Lung microvascular endothelial cell (primary cell): ENCODE measurements at places on chromosomes 6 and 20.

- DNase-seq: no peak
Measured at GRCh38 chr6:48597951-48598350, 487.0 kb upstream of the PTCHD4 start.

DNA sequence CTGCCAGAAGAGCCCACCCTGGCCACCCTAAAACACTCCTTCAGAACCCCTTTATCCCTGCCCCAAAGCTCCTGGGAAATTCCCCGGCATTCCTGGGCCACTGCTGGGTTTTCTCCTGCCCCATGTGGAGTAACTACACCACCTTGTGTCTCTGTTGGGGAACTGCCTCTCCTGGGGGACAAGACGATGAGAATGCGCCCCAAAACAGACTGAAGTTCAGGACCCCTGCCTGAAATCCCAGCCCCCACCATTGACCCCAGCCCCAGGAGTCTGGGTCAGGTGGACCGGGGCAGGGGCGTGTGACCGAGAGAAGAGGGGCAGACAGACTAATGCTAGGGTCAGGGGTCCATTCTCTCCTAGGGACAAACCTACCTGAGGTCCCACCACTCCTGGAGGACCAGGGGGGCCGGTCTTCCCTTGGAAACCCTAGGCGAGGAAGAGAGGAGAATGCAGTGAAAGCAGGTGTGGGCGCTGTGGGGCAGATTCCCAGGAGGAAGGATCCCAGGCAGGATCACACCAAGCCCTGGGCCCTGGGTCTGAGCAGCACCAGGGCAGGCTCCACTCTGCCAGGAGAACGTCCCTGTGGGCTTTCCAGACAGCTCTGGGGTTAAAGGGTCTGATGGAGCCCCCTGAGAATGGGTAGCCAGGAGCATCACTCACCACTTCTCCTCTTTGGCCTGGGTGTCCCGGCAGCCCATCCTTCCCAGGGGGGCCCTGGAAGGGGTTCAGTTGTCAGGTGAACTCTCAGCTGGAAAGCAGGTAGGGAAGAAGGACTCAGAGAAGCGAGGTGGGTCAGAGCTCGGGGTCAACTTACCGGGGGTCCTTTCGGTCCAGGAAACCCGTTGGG, 19.4 kb downstream of the COL11A2 start:
- peak; percentile 33 for DNase-seq

DNA sequence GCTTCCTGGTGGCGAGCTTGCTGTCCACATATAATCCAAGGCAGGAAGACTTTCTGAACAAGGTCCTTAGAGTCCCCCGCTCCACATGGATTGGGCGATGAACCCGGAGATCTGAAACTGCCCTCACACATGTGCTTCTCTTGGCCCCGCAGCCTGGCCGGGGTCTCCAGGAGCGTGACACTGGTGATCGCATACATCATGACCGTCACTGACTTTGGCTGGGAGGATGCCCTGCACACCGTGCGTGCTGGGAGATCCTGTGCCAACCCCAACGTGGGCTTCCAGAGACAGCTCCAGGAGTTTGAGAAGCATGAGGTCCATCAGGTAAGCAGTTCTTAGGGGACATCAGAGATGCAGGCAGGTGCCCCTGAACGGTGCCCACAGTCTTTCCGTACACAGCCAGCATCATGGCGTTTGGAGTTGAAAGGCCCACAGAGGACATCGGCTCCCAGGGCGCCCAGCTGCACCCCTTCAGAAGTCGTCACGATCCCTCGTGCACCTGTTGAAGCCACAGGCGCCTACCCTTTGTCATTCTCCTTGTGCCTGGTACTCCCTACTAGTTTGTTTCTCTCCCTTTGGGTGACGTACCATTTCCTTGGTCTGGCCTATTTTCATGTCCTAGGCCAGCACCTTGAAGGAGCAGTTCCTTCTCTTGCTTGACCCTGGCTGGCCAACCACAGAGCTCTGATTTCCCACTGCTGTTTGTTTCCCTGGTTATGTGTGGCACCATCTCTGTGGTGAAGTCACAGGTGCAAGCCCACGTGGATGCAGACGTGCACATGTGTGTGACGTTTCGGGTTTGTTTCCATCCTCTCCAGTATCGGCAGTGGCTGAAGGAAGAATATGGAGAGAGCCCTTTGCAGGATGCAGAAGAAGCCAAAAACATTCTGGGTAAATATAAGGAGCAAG, 43.3 kb upstream of the IRF4 start:
- no peak for DNase-seq

DNA sequence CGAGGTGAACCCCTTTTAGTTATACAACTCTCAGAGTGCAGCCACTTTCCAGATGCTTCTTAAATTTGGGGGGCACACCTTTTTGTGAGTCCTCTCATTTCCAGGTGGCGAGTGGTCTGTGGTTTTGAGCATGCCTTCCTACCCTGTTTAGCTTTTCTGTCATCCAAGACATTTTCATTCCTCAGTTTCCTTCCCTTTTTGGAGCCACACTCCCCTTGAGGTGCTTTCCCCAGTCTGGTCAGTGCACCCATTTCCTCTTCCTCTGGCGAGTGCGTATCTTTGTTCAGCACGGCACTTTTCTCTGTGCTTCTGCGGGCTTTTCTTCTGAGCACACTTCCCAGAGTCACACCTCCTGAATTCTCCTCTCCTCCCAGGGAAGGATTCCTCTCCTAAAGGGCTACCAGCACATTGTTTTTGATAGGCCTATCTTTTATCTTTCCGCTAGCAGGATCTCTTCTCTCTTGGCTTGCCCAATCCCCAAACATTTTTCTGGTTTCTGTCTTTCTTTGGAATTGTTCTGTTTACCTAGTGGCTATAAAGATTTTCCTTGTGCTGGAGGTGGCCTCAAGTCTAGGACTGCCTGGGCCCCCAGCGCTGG, 1.4 kb downstream of the PHF20 start:
- DNase-seq: peak; percentile 10

DNA sequence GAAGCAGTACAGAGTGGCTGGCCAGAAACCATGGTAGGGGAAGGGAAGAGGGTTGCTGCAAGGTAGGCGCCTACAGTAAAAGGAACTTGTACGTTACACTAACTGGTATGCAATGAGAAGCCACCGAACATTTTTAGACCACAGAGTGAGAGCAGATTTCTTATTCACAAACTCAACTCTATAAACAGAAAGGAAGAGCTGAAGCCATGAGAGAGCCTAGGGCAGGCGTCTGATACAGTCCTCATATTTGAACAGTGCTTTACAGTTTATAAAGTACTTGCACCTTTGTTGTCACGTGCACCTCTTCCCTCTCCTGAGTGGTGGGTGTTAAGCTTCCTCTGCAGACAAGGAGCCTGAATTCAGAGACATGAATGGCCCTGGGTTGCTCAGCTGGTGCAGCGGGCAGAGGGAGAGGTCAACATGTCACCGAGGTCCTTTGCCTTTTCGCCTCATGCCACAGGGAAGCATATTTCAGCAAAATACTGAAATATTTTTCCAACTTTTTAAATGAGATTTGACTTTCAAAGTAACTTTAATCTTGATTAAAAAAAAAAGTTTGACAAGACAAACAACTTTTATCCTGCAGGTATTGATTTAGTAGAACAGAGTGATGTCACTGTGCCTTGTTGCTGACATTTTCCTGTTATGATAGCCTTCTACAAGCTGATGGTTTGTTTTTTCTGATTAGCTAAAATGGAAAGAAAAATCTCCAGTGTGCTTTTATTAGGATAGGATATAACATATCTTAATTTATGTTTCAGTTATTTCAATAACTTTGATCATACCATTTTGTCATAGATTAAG, 23.8 kb downstream of the UST start:
- no peak for DNase-seq

DNA sequence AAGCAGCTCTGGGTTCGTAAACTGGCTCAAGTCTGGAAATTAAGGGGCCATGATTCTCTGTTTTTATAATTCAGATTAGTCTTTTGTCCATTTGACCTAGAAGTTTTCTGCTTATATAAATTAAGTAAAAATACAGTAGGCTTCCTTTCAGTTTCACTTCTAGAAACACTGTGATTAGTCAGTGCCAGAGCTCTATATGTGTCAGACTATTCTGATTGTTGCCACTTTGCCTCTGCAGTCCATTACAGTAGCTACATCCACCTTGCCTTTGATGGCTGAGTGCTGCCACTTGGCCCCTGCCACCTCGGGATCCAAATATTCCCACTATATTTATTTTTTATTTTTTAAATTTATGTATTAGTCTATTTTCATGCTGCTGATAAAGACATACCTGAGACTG, 7.9 kb downstream of the ZC2HC1B start:
- DNase-seq: peak; percentile 29

GRCh38 chr6:154249499-154250298, 106.9 kb downstream of the IPCEF1 start:
- DNase-seq: no peak

- no peak for DNase-seq
Measured at GRCh38 chr6:29853245-29853644, 25.6 kb downstream of the HLA-G start.
